ENCODE measurements at places on chromosomes 3 and 15.

DNA sequence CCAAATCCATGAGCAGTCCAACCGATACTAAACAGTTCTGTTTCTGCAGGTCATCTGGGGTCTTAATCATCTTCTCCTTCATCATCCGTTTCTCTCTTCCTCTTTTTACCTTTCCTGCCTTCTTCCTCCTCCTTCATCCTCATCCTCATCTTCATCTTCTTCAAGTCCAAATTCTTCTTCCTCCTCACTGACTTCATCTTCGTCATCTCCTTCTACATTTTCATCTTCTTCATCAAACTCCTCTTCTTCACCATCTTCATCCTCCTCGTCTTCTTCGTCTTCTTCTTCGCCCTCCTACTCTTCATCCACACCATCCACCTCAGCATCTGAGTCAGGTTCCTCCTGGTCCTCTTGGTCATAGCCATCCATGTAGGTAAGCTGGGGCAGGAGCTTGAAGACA is 14.2 kb upstream of the COMMD4 start:
- DNase-seq = no peak

- DNase-seq = no peak
Measured at GRCh38 chr3:2468816-2469215, 370.1 kb downstream of the CNTN4 start.

DNA sequence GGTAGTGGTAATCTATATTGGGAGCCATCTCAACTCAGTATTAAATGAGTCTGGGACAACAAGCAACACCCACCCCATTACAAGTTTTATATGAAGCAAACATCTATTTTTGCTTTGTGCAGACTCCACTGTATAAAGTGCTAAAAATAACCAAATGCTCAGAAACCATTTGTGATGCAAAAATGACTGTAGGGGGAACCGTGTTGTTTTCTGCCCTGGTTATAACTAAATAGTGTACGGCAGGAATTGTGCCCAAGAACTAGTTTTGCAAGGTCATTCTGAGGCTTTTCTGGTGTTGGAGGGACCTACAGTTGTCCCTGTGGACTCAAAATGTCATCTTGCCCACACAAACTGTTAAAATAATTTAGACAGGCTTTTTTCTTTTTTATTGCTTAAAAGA is 88.3 kb downstream of the ITPR1 start:
- DNase-seq = no peak

DNA sequence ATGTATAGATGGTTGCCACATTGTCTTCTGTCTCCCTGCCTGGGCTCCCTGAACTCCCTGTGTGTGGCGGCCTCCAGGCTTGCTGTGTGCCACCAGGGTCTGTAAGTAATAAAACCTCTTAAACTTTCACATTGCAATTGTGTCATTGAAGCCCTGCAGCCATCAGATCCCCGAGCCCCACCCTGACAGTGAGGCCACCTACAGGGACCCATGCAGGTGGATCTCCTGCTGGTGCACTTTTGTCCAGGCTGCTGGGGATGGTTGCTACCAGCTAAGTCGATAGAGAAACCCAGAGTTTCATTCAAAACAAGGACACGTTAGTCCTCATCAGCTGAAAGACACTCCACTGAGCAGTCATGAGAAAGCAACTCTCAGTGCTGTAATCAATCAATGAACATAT is 133.6 kb upstream of the PRICKLE2 start:
- DNase-seq = no peak

- no peak for DNase-seq
Measured at GRCh38 chr3:174229916-174230315, 629.2 kb upstream of the NAALADL2 start.

DNA sequence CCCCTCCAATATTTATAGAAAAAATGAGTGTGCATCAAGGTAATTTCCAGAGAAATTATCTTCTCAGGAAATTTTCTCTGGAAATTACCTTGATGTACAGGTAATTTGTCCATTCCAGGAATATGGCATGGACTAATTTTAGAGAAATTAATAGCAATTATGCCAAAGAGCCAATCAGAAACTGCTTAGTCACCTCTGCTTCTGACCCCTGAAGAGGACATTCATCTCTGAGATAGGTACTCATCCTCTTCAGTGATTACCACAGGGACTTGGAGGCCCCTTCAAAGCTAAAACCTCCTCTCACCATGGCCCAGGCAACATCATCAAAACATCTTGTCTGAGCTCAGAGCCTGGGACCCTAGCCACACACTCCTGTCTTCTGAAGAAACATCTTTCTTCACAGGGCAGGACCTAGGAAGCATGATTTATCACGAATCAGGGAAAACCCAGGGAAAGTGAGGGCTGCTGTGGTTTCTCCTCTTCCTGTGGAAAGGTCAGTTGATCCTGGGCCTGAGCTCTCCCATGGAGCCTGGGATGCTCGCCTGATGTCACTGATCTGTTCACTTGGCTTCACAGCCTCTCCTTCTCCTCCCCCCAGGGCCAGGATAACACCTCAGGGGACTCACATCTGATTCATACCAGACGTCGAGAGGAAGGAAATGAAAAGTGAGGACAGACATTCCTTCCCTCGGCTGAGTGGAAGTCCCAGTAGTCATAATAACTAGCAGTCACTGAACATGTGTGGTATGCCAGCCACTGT is 210.5 kb downstream of the DTWD1 start:
- peak; percentile 79 for DNase-seq

GRCh38 chr3:98012979-98013378 is 22.1 kb downstream of the GABRR3 start:
- no peak for DNase-seq

DNA sequence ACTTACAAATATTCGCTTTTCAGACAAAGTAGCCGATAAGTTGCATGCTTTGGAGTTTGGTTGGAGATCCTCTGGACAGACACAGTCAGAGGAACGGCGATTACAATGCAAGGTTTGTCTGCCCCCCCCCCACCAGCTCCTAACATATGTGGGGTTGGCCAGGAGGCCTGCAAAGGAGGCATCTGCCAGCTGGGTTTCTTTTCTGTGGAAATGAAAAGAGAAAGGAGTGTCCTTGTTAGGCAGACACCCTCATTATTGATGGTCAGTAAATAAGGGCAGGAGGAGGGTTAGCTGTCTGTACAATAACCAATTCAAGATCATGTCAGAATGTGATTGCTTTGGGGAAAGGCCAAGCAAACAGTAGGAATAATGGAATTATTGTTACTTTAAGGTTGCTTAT is 49.1 kb downstream of the TLNRD1 start:
- no peak for DNase-seq

- peak; percentile 93 for DNase-seq
Measured at GRCh38 chr3:11288786-11289637, 16.8 kb downstream of the ATG7 start.

- no peak for DNase-seq
Measured at GRCh38 chr3:43540624-43541023, 81.2 kb downstream of the ANO10 start.

GRCh38 chr3:45559560-45560118 is 34.9 kb upstream of the LIMD1 start:
- DNase-seq = no peak

DNA sequence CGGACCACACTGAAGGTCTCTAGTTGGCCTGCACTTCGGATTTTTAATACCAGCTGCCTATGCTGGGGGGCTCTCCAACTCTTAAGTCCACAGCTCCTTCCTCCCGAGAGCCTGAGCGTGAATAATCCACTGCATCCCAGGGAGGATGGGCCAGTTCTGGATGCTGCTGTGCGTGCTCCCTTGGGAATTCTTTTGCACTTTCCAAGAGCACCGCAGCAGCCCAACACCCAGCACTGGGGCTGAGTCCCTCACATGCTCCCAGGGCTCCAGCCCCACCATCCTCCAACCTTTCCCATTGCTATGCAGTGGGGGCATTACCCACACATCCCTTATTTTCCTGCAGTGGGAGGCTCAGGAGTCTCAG is 136.4 kb upstream of the IQSEC1 start:
- DNase-seq = no peak

- DNase-seq = peak; percentile 81
Measured at GRCh38 chr15:58190419-58190818, 52.2 kb downstream of the AQP9 start.

GRCh38 chr3:151837057-151837456 is 23.1 kb downstream of the AADAC start:
- peak; percentile 91 for DNase-seq

GRCh38 chr15:91968610-91969009 is 115.1 kb downstream of the SLCO3A1 start:
- no peak for DNase-seq
